ENCODE measurements at places on chromosomes 12 and 14. TPM values are rescaled to one million over a fixed set of nuclear protein-coding genes. Genes with fewer than 3 reads are reported as not detected.

Gene SAMD15
- total RNA-seq, result 4.2 TPM

Gene ESRRB
- 0.99 TPM for total RNA-seq

Gene OR6C65
- total RNA-seq, result not detected

Gene EAPP
- total RNA-seq, result 67.2 TPM

Gene VWF
- total RNA-seq, result 40.4 TPM
